ENCODE measurements at places on chromosomes 5 and 9.

DNA sequence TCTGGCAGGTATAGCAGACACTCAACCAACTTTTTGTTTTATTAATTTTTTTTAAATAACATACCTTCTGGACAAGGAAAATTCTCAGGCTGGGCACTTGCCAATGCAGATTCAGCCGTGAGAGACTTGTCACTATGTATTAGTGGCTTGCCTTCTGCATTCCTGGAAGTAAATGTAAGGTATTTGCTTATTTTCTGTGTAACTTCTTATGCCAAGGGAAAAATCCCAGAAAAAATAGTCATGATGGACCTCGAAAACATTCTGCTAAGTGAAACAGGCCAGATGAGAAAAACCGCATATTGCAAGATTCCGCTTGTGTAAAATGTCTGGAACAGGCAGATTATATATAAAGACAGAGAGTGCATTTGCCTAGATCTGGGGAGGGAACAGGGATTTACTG is 260.3 kb upstream of the DAPK1 start:
- no peak for DNase-seq

DNA sequence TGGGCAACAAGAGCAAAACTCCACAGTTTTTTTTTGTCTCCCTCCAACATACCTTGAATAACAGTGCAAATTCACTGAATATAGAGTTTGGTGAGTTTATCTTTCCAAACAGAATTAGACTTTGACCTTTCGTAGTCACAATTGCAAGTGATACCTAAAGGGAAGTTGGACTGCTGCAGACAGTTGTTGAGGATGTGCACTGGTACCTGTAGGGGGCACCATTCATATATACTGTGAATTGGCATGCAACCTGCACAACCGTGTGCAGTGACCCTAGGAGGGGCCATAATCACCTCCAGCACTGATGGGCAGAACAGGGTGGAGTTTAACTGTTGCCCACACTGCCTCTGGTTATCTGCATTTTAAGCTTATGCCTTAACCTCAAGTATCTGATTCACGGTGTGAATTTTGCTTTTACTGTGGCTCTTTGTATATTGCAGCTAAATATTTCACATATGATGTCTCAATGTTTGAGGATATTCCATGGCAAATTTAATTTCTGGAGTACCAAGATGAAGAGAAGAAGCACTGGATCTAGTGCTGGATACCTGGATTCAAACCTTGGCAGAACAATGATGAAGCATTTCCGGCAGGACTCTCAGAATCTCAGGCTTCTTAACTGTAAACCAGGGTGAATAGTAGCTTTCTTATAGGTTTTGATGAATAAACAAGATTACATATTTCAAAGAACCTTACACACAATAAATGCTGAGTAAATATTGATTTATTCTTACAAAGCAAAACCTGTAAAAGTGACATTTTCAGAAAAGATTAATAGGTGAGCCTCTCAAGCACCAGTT is 144.3 kb downstream of the ACTBL2 start:
- no peak for DNase-seq

DNA sequence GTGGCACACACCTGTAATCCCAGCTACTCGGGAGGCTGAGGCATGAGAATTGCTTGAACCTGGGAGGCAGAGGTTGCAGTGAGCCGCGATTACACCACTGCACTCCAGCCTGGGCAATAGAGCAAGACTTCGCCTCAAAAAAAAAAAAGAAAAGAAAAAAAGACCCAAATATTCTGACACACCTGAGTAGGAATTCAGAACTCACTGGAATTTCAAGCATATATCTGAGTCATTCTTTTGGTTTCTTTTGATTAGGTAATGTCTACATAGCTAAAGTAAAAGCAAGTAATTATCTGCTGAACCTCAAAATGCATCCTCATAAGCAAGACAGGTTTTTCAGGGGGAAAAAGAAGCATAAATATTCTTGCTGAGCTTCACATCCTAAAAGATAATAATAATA is 35.9 kb downstream of the ANKRD31 start:
- DNase-seq = no peak

DNA sequence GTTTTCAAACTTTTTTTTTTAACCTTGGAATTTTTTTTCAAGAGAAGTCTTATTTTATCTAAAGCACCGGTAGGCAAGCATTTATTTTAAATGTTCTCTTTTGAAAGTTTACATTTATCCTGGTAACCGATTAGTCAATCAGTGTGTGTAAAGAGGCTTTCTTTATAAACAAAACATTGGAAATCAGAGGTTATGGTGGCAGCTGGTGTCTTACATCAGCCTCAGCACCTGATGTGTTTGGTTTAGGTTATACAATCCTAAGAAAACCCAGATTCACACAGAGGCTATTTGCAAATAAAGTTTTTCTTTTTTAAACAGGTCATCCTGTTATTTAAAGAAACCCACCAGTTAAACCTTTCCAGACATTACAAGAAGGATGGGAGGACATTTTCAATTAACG is 173.3 kb upstream of the GDNF start:
- DNase-seq = no peak

DNA sequence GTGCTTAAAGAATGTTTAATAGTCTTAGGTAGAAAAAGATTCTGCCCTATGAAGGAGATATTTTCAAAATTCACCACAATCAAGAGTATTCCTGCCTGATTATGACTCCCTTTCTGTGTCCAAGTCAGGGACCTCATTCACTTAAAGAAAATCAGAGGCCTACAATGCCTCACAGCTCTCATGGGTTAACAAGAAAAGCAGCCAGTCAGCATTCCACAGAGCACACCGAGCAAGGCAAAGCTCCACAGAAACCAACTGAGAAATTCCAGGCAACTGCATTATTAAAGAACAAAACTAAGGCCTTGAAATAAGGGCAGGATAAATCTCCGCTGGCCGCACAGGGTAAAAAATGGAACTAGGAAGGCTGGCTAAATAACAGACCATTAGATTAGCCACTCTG is 161.1 kb downstream of the TARS1 start:
- DNase-seq = no peak

GRCh38 chr9:116501871-116502270 is 185.2 kb upstream of the TRIM32 start:
- no peak for DNase-seq

DNA sequence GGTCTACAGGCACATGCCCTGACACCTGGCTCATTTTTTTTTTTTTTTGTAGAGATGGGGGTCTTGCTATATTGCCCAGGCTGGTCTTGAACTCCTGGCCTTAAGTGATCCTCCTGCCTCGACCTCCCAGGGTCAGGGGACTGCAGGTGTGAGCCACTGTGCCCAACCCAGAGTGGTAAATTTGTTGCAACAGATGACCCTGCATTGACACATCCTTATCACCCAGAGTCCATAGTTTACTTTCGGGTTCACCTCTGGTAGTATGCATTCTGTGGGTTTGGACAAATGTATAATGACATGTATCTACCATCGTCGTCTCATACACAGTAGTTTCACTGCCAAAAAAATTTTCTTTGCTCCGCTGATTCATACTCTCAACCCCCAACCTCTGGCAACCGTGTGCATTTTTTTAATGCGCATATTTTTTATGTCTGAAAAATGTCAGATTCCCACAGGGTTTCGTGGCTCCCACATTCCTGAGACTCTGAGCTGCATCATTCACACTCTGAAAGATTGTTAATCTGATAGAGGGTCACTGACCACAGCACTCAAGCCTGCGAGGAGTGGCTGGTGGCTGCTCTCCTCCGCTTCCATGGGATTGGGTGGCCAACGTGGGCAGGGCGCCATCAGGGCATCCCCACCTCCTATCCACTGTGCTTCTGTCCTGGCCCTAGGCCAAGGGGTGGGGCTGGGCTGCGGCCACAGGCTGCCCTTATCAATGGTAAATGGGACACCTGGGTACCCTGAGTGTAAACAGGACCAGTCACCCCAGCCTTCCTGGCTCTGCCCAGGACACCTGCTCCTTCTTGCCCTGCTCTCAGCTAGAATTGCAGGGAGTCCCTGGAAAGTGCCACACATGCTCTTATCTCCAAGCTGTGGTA is 9.6 kb downstream of the NDST1 start:
- no peak for DNase-seq

DNA sequence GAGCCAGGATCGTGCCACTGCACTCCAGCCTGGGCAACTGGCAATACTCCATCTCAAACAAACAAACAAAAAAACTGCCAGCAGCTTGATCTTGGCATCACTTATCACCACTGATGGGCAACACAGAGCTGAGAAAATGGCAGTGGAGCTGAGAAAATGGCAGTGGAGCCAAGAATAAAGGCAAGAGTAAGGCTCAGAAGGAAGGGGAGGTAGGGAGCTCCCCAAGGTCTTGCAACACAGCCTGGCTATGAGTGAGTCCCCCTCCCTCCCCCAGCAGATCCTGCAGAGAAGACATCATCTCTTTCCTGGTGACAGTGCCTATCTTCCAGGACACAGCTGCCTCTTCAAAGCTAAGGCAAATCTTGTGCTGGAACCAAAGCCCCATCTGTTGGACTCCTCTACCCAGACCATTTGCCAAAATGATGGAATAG is 70.3 kb downstream of the UGCG start:
- no peak for DNase-seq

DNA sequence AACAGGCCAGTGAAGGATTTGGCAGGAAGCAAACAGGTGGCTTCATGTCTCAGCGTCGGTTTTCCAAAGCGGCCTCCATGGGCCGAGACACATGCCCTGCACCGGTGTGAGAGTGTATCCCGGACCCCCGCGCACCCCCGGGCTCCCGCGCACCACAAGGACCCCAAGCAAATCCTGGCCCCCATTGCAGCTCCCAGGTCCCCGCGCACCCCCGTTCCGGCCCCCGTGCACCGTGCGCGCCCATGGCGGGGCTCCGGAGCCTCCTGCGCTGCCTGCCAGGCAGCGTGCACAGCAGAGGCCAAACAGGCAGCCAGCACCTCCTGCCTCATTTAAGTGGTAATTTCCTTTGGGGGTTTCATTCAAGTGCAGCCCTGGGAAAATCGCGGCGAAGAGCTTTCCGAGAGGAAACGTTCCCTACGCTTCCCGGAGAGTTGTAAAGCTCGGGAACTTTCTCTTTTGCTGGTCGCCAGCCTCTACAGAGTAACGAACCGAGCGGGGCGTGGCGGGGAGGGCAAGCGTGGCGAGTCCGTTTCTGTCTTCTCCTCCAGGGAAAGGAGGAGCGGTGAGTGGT is 145.5 kb upstream of the SLC24A2 start:
- no peak for DNase-seq

DNA sequence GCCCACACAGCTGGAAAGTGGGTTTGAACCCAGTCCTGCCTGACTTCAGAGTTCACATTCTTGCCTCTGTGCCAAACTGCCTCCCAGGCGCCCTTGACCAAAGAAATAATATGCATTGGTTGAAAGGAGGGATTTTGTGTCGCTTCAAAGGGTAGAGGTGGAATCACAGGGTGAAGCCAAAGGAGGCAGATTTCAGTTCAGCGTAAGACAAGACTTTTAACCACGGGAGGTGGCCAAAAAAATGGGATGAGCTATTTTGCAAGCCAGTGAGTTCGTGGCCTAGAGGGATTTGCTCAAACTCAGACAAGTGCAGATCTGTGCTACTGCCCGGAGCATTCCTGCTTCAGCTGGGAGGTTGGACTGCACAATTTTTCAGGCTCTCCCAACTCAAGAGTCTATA is 57.6 kb upstream of the RANBP3L start:
- DNase-seq = no peak

DNA sequence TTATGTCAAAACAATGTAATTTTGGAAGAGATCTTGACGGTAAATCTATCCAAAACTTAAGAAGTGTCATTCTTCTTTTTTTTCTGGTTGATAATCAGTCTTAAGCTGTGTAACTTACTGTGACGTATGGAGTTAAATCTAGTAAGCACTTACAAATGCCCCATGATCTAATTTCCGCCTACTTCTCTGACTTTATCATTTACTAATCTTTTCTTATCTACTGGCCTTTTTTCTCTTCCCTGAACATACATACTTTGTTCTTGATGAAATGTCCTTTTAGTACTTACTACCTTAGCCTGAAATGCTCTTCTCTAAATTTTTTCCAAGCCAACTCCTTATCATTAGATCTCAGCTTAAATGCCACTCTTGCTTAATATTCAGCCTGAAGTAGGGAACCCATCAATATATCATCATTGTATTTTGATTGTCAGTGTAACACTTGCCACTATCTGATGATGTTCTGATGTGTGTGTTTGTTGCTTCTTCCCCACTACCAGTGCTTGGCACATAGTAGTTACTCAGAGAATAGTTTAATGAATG is 27.6 kb downstream of the AP3S1 start:
- DNase-seq = no peak

All from stimulated activated CD4-positive, alpha-beta T cell treated with anti-CD3 and anti-CD28 coated beads, Interleukin-1b, Interleukin-23, amount 100 ng/mL, for 1 hour (primary cell).